ENCODE measurements at places on chromosomes 2 and 18.

DNA sequence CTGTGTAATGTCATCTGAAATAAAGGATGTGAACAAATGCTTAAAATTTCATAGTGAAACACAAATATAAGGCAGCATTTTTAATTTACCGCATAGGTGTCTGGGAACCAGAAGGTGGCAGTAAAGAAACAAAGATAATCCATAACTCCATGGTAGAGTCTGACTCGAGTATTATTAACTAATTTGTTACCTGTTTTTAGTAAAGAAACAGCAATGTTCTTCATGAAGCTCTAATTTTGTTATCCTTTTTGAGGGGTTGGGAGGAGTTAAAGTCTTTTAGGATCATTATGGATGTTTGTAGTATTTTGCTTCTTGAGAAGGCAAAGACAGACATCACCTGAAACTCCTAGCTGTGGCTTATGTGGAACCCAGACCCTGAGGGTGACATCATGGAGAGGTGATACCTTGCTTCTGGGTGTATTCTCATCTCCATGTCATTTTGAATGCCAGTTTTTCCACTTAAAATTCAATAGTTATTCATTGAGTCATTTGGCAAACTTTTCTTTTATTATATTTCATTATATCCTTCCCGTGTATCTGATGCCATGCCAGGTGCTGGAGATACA is 286.2 kb upstream of the EPAS1 start:
- peak; percentile 64 for DNase-seq

GRCh38 chr2:181810823-181811695 is 80.5 kb upstream of the ITPRID2 start:
- peak; percentile 93 for DNase-seq

- DNase-seq = no peak
Measured at GRCh38 chr2:218540015-218540414, 28.1 kb downstream of the USP37 start.

DNA sequence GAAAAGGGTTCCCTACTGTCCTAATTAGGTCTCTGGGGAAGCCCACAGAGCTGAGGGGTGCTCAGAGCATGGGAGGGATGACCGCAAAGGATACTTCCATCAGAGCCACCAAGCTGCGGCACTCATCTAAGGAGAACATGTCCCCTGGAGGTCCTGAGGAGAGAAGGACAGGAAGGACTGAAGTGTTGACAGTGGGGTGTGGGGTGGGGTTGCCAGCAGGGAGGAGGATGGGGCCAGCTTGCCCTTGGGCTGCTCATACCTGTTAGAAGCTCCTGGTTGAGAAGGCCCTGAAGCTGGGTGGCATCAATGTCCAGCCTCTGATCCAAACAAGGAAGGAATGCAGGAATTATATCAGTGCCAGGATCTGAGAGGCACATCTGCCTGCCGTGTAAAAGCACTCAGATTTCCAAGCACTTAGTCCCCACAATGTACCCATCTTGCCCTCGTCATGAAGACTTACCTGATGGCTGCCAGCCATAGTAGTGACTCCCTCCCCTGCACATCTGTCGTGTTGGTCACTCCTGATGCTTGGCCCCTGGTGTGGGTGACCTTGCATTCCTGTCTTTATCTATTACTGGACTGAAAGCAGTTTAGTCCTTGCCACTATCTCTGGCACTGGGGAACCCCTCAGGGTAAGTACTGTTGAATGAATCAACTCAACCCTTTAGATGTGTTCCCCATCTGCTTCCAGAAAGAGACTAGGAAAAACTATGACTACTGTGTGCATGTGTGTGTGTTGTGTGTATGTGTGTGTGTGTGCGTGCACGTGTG is 68.9 kb downstream of the CAPN13 start:
- no peak for DNase-seq

DNA sequence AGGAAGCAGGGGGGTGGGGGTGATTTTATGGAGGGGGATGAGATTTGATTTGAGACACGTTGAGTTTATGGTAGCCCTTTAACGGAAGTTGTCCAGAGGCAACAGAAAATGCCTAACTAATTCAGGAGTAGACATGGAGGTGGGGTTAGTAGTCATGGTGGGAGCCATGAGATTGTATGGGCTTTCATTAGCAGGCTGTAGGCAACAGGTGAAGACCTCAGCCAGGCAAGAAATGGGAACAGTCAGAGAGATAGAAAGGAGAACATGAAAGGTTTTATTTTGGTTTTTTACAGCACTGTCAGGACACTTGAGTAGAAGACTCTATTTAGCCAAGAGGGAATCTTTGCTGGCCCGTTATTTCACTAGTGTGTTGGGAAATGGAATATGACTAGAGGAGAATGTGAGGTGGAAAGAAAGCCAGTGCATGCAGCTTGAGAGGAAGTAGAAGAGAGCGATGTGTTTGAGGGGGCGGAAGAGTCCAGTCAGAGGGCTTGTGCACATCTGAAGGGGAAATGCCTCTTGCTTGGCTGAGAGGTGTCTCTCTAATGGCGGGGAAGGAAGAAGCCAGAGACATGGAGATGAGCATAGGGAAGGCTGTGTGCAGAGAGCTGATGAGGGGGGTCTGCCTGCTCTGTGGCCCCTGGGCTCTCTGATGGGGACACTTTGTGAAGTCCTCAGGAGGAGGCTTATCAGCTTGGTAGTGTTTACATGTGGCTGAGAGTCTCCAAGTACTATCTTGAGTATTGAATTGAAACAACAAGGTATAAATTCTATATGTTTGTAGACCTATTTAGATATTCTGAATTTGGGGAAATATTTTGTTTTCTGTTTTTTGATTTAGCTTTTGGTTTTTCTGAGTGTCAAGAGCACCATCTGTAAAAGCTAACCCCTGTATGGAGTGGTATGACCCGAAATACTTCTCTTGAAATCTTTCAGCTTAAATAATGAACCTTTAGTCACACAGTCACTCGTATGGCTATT is 66.9 kb upstream of the ITM2C start:
- DNase-seq = no peak

- DNase-seq = no peak
Measured at GRCh38 chr18:37471637-37472036, 94.0 kb downstream of the CELF4 start.

DNA sequence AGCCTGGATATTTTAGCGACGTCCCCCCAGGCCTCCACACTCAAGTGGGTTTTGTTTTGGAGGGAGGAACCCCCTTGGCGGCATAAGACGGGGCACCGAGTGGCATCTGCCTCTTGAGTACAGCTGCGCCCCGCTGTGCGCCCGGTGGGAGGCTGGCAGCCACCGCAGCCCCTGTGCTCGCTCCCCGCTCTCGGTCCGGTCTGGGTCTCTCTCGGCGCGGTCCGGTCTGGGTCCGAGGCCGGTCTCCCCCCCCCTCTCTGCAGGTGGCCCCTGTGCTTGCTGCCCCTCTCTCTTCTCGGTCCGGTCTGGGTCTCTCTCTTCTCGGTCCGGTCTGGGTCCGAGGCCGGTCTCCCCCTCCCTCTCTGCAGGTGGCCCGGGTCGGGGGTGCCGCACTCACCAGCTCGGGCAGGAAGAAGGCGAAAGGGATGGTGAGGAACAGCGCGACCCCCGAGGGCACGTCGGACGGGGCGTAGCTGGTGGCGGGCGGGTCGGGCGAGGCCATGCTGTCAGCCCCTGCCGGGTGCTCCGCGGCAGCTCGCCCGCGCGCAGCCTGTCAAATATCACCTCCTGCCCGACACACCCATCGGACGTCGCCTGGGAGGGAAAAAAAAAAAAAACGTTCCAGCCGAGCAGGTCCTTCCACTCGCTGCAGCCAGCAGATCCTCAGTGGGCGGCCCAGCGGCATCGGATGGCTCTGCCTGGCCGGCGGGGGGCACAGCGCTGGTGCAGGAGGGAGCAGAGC is at the start of gene MALL:
MALL (minus strand) TSS at position 532 of the 742 bp plus-strand sequence; CDS start at position 502, 30 bp downstream.
- DNase-seq = peak; percentile 73

- no peak for DNase-seq
Measured at GRCh38 chr2:180775711-180776110, 204.7 kb upstream of the UBE2E3 start.

- peak; percentile 20 for DNase-seq
Measured at GRCh38 chr2:110931648-110932047, 189.1 kb upstream of the BCL2L11 start.

DNA sequence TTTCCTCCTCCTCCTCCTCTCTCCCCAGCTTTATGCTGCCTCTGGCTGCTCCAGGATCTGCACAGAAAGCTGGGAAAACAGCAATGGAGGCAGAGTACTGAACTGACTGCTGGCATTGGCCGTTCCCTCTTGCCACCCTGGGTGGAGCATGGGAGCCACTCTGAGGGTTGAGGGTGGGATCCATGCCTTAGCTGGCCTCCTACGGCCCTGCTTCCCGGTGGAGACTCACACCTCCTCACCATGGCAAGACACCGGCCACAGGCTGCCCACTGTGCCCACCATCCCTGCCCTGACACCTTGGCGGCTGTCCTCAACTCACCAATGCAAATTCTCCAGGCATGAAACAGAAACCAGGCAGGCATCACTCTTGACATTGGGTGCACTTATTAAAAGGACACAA is 832.3 kb upstream of the ID2 start:
- DNase-seq = no peak

DNA sequence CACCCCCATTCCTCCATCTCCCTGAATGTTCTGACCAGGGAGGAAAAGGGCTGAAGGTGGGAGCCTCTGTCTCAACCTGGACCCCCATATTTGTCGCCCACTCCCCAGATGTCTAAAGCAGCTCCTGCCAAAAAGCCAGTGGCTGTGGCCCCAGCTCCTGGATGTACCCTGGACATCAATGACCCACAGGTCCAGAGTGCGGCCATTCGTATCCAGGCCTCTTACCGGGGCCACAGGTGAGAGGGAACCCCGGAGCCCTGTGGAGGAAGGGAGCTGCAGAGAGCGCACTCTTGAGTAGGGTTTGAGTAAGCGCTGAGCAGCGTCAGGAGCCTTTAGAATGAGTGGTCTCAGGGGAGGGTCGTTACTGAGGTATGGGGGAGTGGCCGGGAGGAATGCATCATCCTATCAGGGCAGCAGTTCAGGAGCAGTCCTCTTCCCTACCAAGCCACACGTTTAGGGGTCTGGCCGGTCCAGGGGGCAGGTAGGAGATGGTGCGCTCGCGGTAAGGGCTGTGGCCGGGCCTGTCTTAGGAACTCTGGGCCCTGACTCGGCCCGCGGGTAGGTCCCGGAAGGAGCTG is 2.4 kb upstream of the GMPPA start:
- DNase-seq = no peak

GRCh38 chr2:47850198-47850597 is 56.1 kb downstream of the FBXO11 start:
- no peak for DNase-seq
